Activated CD8-positive, alpha-beta memory T cell treated with anti-CD3 and anti-CD28 coated beads, Interleukin-2, amount 10 ng/mL, durations not matched to agents 7 days and 5 days (primary cell): ENCODE measurements at places on chromosomes 13 and 19. TPM values are rescaled to one million over a fixed set of nuclear protein-coding genes. Genes with fewer than 3 reads are reported as not detected.

Gene OR7C1
- total RNA-seq = not detected

Gene ZNF69
- total RNA-seq = 1.2 TPM

Gene N4BP2L1
- total RNA-seq = 24.8 TPM

Gene SPRY2
- 0.56 TPM for total RNA-seq

Gene COX7A1
- not detected for total RNA-seq

Gene SCGB2B2
- total RNA-seq = 0.23 TPM

Gene ZNF230
- 5.1 TPM for total RNA-seq

Gene NANOS3
- 1.1 TPM for total RNA-seq

Gene ALOX5AP
- 184 TPM for total RNA-seq

Gene COL5A3
- total RNA-seq = 0.09 TPM

Gene FREM2
- total RNA-seq = 0.23 TPM

Gene NTF4
- not detected for total RNA-seq

Gene ZNF492
- total RNA-seq = 1.4 TPM

Gene SIGLEC12
- total RNA-seq = 3.9 TPM

Gene ATXN8OS
- not detected for total RNA-seq

Gene SOX21
- not detected for total RNA-seq

Gene CRX
- total RNA-seq = not detected

Gene NKPD1
- 0.18 TPM for total RNA-seq

Gene ZNF581
- total RNA-seq = 23.7 TPM

Gene URAD
- not detected for total RNA-seq

Gene MTIF3
- 41.2 TPM for total RNA-seq

Gene LIM2
- not detected for total RNA-seq

Gene C19orf44
- 3.6 TPM for total RNA-seq

Gene ZNF433
- 0.82 TPM for total RNA-seq

Gene GRWD1
- 37.9 TPM for total RNA-seq

Gene FPR1
- total RNA-seq = not detected

Gene MBD3L4
- not detected for total RNA-seq

Gene TUBA3C
- not detected for total RNA-seq

Gene IGFL1
- total RNA-seq = not detected

Gene ZNF568
- total RNA-seq = 8.6 TPM

Gene KLF2
- 62.1 TPM for total RNA-seq

Gene RUBCNL
- not detected for total RNA-seq

Gene CNFN
- not detected for total RNA-seq

Gene NLRP7
- not detected for total RNA-seq

Gene CLPTM1
- total RNA-seq = 74.7 TPM

Gene SYCN
- not detected for total RNA-seq
